ENCODE measurements at places on chromosomes 6 and 20.

GRCh38 chr20:33490934-33491656 is 1.2 kb downstream of the CBFA2T2 start:
- DNase-seq, result no peak

DNA sequence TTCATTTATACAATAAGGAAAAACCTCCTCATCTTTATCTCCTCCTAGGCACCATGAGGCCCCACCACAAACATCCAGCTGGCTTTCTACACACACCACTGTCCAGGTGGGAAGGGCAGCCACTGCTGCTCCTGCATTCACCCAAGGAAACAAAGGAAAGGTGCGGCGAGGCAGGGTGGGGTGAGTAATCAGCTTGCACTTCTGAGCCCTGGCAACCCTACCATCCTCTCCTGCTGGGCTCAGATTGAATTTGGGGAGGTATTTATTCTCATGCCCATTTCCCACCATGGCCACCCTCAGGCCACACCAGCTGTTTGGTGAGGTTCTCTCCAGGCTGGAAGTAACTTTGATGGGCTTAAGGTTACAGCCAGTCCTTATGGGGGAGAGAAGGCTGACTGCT is 31.2 kb upstream of the SPDEF start:
- DNase-seq, result no peak

GRCh38 chr6:100482698-100483097 is 18.0 kb upstream of the SIM1 start:
- no peak for DNase-seq

GRCh38 chr20:50095476-50096078 is 17.4 kb downstream of the UBE2V1 start:
- no peak for DNase-seq

DNA sequence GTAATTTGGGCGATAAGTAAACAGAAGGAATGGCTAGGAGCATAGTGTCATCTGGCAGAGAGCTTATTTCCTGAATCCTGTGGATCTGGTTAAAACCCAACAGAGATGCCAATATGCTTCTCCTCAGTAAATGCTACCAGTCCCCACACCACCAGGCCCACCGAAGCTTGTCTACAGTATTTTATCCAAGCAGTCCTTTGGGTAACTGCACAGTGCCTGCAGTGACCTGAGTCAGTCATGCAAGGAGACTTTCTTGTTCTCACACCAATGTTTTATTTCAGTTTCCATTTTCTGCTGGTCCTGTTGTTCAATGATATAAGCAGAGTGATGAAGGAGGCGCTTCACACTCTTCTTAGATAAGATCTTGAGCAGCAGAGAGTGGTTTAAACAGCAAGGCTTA is 326.3 kb downstream of the RIMS1 start:
- DNase-seq, result no peak

GRCh38 chr6:27839626-27840475 is 72.3 kb downstream of the OR2B2 start:
- peak; percentile 82 for DNase-seq

DNA sequence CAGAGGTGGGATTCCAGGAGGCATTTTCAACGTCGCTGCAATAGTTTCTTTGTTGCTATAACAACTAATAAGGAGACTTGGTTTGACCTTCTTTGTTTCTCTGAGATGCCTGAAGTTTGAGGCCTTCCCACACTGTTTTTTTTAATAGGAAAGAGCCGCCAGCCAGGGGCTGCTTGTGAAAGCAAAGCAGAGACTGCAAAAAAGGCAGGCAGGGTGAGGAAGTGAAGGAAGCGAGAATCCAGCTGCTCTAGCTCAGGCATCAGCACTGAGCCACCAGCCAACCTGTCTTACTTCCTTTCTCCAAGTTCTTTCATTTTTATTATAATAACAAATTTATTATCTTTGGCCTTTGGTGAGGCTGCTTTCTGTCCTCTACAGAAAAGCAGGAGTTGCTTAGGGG is 179.1 kb downstream of the DOK5 start:
- DNase-seq, result no peak

DNA sequence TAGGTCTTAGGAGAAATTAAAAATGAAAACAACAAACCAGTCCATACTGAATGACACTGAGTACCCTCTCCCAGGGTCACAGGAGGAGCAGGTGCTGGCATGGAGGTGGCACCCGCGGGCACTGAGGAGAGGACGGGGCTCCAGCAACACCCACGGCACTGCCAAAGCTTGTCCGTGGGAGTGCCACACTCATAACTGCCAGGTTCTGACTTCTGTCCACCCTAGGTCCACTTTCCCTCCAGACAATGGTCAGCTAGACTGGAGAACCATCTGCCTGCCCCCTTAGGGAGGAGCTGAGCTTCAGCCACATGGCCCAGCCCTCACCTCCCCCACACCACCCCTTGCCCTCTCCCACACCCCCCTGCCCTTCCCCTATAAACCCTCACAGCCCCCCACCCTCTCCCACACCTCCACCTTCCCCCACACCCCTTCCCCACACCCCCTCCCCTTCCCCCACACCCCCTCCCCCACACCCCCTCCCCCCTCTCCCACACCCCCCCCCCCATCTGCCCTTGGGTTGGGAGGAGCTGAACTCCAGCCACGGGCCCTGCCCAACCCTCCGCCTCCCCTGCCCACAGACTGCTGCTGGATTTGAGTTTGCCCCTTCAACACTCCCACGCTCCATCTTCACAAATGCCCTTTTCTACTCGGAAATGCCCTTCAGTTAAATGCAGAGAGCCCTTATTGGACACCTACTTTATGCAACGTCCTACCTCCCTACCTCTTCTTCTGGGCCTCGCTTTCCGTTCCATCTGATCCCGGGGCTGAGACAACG is 129.6 kb downstream of the TAF4 start:
- DNase-seq, result no peak

- no peak for DNase-seq
Observed at GRCh38 chr6:162230147-162230752, 497.3 kb downstream of the PRKN start.

DNA sequence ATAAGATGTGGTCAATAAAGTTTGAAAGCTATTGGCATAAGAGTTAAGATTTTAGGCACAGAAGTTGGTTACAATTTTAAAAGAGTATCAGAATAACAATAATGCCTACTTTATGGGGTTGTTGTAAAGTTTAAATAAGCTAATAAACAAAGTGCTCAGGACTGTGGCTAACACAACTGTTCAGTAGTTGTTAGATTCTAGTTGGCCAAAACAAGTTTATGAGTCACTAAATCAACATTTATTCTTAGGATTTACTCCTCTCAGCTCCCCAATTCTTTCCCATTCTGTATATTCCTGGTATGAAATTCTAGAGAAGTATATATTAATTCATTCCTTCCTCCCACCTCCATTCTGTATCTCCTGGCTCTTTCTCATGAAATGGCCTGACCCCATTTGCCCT is 14.5 kb downstream of the RMND1 start:
- no peak for DNase-seq

- no peak for DNase-seq
Observed at GRCh38 chr20:25100914-25101313, 19.0 kb upstream of the VSX1 start.

DNA sequence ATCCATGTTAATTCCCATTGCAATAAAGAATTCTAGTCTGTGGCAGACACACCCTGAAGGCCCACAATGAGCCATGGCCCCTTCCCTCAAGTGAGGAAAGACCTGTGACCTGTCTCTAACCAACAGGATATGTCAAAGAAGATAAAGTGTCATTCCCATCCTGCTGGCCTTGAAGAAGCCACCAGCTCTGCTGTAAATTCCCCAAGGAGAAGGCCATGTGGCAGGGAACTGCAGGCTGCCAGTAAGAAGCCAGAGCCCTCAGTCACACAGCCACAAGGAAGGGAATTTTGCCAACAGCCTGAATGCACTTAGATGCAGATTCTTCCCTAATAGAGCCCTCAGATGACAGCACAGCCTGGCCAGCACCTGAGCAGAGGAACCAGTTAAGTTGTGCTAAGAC is 24.8 kb downstream of the VIP start:
- DNase-seq, result no peak

- no peak for DNase-seq
Observed at GRCh38 chr6:85463621-85464259, 13.9 kb downstream of the NT5E start.

GRCh38 chr20:328975-329695 is 3.8 kb downstream of the SOX12 start:
- no peak for DNase-seq

GRCh38 chr20:3980260-3981131 is 34.9 kb downstream of the RNF24 start:
- no peak for DNase-seq

DNA sequence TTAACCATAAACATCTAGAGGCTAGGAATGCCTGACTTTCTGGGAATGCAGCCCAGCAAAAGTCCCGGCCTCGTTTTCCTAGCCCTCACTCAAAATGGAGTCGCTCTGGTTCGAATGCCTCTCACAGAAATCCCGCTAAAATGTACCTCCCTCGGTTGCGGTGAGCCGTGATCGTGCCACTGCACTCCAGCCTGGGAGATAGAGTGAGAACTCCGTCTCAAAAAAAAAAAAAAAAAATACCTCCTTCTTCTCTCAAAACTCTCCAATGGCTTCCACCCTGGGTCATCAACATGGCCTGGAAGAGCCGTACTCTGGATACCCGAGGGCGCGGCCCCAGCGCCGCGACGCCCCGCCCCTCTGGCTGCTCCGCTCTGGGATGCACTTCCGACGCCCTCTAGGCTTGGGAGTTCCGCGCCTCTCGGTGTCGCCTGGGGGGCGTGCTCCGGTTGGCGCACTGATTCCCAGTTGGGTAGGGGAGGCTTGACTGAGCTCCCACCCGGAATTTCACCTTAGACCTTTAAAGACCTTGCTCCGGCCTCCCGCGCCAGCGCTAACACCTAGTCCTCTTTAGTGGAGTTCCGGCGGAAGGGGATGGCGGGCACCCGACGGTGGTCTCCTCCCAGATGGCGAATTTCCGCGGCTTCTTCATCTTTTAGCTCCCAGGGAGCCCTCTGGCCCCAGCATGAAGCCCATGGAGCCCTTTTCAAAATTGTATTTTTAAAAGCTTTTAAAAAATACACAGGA is 12.3 kb downstream of the HMGN4 start:
- DNase-seq, result peak; percentile 65

DNA sequence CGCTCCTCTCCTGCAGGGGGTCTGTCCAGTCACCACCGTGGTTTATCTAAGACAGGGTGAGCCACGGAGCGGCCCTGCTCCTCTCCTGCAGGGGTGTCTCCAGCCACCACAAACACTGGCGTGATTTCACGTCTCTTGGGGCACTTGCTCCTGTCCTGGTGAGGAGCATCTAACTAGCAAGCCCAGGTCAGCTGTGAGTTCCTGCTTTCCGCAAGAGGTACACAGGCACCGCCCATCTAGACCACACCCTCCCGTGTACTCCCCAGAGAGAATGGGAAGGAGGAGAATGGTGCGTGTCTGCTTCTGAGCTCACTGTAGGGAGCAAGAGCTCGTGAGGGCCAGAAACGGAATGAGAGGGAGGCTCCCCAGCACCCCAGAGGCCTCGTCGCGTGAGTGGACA is 40.7 kb downstream of the DACT2 start:
- no peak for DNase-seq

DNA sequence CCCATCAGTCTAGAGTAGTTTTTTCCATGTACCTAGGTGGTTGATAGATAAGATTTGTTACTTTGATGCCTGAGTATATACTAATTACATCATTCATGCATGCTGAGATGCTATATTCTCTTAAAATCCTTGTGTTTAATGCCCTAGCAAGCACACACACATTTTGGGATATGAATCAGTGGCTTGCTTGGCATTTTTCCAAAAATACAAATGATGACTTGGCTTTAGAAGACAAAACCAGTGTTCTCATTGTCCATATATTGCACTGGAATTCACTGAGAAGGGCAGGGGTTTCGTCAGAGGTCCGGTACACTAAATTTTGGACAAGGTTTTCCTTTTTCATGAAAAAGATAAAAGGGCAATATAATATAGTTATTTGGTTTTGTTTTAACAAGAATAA is 24.9 kb downstream of the GTPBP2 start:
- DNase-seq, result no peak

DNA sequence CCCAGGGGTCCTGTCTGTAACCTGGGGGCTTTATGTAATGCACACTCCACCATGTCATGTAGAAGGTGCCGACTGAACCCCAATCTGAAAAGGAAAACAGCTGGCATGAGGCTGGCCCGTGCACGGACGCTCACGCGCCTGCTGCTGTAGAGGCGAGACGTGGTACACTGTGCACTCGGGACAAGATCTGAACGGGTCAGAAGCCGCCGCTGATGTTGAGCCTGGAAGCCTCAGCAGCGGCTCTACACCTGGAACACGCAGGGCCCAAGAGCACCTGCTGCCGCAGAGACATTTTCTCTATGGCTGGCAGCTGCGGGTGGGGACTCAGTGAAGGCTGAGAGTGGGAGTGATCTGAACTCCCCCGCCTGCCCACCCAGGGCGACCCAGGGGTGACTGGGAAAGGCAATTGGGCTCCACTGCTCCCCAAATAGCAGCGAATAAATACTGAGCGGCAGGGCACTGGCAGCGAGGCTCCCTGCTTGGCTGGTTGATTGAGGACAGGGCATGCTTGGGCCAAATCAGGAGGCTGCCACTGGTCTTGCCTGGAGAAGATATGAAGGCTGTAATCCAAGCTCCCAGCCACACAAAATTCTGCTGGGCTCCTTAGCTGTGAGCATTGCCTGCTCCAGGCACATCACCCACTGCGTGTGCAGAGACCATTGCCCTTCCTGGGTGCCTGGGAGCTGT is 2.5 kb upstream of the OGFR start:
- DNase-seq, result no peak

- DNase-seq, result no peak
Observed at GRCh38 chr6:8940356-8940755, 505.0 kb upstream of the SLC35B3 start.

DNA sequence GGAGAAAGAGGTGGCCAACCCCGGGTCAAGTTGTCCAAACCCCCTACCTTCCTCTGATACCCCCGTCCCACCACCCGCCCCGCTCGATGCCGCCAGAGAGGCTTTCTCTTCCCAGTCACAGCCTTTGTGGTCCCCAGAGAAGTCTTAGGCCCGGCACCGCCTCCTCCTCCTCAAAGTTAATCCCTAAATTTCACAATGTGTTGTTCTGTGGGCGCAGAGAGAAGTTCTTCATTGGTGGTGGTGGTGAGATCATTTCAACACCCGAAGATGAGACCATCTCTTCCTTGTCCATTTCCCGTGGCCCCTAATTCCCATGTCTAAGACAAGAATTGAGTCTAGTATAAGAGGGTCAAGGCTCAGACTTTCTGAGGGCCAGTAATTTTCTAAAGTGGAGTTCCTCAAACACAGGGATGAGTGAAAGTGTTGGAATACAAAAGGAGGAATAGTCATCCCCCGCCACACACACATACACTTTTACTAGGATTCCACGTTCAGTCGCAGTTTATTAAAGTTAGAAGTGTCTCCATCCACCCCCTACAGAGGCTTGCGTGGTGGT is 10.4 kb downstream of the TRIM31 start:
- no peak for DNase-seq

- no peak for DNase-seq
Observed at GRCh38 chr6:2127484-2127911, 117.9 kb downstream of the GMDS start.

DNA sequence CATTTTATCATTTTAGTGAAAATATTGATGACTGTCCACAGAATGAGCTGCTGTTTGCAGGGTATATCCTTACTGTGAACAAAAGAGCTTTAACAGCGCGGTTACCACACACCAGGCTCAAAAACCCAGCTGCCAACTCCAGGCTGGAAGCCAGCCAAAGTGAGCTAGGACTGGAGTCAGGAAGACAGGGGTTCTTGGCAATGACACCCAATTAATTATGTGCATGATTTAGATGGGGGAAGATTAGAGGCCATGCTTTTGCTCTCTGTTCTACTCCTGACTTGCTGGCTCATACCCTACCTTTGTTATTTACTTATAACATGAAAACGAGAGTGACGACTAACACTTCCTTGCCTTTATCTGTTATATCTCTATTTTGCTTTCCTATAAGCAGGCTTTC is 128.9 kb upstream of the SHLD1 start:
- no peak for DNase-seq

- no peak for DNase-seq
Observed at GRCh38 chr6:136579800-136580199, 29.6 kb upstream of the MAP7 start.

Data from skin of body (tissue), 3 donors.